Pericardium fibroblast (primary cell): ENCODE measurements at places on chromosomes 12 and 14. TPM values are rescaled to one million over a fixed set of nuclear protein-coding genes. Genes with fewer than 3 reads are reported as not detected.

Gene CS
- 75.0 and 76.6 TPM in 2 replicates for total RNA-seq

Gene OAS2
- 0.47 and 1.6 TPM in 2 replicates for total RNA-seq

Gene DLK1
- 0.34 and 0.47 TPM in 2 replicates for total RNA-seq

Gene ATG101
- total RNA-seq = 53.8 and 61.4 TPM in 2 replicates

Gene KIF21A
- 4.4 and 11.0 TPM in 2 replicates for total RNA-seq

Gene WNT1
- total RNA-seq = not detected in 2 replicates

Gene NFE2
- not detected in 2 replicates for total RNA-seq

Gene FAM181A
- total RNA-seq = not detected in 2 replicates

Gene DDX11
- total RNA-seq = 3.0 and 5.4 TPM in 2 replicates

Gene RPL10L
- not detected in 2 replicates for total RNA-seq

Gene HHIPL1
- 2.7 and 5.9 TPM in 2 replicates for total RNA-seq

Gene PCNX1
- total RNA-seq = 17.5 and 26.1 TPM in 2 replicates

Gene CLEC12A
- total RNA-seq = not detected in 2 replicates

Gene FSCB
- total RNA-seq = not detected in 2 replicates

Gene PMEL
- total RNA-seq = 0.47 TPM in 1 of 2 replicates, not detected in the other

Gene TMPO
- 26.8 and 52.2 TPM in 2 replicates for total RNA-seq

Gene ACSS3
- total RNA-seq = 5.7 and 8.8 TPM in 2 replicates

Gene GPRC5D
- not detected in 2 replicates for total RNA-seq

Gene CLEC1B
- not detected in 2 replicates for total RNA-seq

Gene OR4E2
- not detected in 2 replicates for total RNA-seq

Gene CD163L1
- not detected in 2 replicates for total RNA-seq
